GM12864 (cell line): ENCODE measurements at places on chromosomes 1 and 21.
A peak's percentile ranks its signal among the peaks of the same experiment; 100 is the strongest.

DNA sequence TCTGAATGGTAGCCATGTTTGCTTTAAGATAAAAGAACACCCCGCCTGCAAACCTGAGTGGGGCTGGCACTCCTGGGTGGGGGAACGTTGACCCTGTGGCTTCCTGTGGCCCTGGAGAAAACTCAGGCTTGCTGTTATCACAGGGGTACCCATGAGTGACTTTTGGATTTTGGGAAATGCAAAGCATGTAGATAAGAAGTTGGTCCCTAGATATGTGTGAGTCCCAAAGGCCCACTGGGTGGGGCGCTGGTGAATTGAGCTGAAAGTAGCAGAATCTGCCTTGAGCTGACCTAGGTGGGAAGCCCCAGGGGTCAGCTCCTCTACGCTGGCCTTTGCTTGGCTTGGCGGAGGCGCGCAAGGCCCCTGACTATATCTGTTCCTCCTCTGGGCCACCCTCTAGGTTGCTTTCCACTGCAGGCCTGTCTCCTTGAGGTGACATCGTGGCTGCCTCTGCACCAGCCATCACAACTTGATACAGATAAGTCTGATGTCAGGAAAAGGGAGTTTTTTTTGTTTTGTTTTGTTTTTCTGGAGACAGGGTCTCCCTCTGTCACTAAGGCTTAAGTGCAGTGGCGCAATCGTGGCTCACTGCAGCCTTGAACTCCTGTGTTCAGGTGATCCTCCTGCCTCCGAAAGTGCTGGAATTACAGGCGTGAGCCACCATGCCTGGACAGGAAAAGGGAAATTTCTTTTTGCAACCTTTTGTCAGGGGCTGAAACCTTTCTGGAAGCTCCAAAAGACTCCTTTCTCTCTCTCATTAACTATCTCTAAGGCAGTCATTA lies 72.2 kb downstream of the AGPAT3 start:
- no peak for DNase-seq

GRCh38 chr1:172206256-172206655 lies 214.2 kb upstream of the C1orf105 start:
- no peak for DNase-seq

DNA sequence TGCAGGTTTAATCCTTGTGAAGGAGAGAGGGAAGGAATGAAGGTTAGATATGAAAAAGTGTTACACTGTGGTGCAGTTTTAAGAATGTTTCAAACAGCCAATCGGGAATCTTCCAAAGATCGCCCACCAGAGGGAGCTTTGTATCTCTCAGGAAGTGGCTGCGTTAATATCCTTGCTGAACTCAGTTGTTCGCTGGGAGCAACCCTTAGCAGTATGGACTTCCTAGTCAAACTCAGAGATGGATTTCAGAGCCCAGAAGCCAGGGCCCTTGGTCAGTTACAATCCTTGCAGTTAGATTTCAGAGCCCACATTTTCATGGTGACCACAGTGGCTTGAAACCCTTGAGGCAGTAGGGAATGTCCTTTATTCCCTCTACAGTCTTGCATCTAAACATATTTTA lies 136.2 kb downstream of the NTNG1 start:
- DNase-seq = peak; percentile 15

GRCh38 chr1:245542365-245542764 lies 387.6 kb downstream of the KIF26B start:
- DNase-seq = no peak

GRCh38 chr1:150148837-150149270 lies 862 bp upstream of the PLEKHO1 start:
- no peak for DNase-seq

DNA sequence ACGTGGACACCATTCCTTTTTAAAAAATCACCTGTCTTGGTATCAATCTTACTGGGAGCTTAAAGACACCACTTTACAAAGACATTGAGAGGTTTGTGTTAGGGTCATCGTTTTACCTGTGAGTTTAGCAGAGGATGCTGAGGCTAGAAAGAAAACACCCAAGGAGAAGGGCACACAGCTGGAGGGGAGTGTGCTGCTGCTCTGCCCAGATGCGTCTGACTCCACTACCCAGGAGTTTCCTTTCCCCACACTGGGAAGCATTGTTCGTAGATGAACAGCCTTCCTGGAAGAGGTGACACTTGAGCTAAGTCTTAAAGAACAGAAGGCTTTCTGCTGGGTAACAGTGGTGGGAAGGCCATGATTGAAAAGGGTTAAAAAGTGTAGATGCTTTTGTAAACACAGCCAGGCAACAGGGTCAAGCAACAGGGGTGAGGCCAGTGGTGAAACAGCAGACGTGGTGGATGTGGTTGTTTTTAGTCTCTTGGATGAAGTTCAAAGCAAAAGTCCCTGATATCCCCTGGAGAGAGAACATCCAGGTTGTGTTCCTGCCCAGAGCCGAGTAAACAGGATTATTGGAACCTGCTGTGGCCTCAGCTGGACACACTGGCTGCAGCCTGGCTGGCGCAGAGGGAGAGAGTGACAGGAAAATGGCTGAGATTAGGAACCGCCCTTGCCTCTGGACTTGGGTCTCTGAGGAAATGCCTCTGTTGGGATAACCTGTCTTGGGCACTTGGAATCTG lies 198.6 kb upstream of the JUN start:
- no peak for DNase-seq

DNA sequence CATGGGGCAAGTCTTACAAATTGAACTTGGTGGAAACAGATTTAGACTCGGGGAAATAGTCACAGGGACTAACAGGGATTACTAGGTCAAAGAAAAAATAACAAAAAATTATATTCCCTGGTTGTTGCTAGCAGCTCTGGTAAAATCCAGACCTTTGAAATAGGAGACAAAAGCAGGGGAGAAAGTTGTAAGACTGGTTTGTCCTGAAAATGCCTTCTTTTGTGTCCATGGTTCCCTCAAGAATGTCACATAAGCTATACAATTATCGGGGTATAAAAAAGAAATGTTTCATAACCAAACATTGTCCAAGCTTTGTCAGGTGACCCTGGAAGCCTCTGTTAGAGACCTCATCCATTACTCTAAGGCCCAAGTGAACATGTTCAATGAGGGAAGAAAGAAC lies 33.1 kb downstream of the KIAA0319L start:
- DNase-seq = no peak

DNA sequence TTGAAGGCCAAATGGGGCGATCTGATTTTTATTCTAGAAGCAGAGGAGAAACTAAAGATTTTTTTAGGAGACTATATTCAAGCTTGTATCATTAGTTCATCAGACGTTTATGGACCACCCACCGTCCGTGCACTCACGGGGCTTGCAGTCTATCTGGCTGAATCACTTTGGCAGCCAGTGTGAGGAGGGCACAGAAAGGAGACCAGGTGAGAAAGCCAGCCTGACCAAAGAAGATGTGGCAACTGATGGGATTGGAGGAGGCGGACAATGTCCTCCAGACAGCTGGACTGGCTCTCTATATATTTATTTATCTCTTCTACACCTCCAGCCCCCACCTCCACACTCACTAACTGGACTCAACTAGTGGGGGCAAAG lies 822 bp upstream of the ELOVL1 start:
- DNase-seq = no peak

DNA sequence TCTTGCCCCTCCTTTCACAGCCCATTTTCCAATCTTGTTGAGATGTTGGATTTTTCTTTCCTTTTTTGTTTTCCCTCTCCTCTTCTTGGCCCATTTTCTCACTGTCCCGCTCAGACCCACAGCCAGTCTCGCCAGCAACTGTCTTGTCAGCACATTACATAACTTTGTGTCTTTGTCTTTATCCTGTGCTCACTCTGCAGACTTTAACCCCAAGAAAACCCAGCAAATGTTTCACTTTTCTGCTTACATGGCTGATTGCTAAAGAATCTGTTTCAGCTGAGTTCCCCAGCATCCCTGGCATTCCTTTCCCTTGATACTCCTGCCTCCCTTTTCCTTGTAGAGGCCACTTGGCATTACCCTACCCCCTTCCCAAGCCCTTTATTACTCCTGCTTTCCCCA lies 74.6 kb downstream of the ZNF648 start:
- DNase-seq = no peak

DNA sequence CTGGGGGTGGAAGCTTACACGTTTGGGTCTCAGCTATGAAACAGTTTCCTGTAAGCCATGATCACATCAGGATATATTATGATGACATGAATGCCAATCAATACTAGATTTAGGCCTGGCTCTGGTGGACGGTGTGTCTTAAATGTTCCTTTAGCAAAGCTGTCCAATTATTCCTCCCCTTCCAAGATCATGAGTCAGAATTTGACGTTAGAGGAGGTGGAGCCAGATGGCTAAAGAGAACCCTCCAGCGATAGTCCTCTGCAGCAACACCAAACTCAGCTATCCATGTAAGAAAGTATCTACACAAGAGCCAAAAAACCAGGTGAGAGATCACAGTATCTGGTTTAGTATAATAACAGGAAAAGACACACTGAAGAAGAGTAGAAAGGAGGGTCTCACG lies 47.8 kb downstream of the PACC1 start:
- DNase-seq = peak; percentile 12

GRCh38 chr1:169106921-169107602 lies 572 bp downstream of the ATP1B1 start:
- DNase-seq = no peak

DNA sequence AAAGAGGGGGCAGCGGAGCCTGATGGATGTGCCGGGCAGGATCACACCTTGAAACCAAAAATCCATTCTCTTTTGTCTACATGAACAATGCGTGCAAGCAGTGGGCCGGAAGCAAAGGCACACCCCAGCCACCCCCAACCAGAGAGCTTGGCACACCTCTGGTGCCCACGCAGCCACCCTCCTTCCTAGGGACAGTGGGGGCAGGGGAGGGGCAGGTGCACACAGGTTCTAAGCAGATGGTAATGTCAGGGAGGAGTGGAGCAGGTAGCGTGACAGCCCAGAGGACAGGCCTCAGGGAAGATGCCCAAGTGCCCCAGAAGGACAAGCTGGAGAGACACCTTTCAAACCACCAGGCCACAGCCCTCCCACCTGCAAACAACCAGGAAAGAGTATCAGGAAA lies 36.5 kb downstream of the SYF2 start:
- no peak for DNase-seq

DNA sequence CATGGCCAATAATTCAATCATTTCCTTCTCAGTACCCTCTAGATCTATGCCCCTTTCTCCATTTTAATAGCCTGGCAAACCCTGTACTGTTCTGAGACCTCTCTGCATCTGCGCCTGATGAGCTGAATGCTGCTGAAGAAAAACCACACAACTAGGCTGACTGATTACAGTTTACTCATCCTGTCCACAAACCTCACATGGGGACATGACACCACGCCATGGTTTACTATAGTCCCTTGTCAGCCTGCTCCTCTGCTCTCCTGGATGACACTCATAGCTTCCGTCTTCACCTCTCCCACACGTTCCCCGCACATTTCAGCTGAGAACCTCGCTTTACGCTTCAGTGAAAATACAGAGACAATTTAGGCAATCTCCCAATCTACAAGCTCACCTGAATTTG lies 59.7 kb downstream of the DESI2 start:
- DNase-seq = no peak

DNA sequence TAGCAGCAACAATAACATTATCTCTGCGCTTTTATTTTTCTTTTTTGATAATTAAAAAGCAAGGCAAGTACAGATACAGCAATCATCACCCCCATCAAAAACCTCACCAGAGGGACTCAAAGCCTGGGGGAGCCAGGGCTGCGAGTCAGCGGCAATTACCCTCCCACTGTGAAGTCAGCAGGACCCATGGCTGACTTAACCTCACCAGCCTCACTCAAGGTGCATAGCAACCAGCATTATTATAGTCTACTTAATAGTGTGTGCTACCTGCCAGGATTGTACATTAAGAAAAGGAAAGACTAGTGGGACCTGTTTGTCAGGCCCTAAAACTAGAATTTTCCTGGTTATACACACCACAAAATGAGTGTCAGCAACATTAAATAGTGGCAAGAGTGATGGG lies 28.9 kb upstream of the SERBP1 start:
- no peak for DNase-seq

DNA sequence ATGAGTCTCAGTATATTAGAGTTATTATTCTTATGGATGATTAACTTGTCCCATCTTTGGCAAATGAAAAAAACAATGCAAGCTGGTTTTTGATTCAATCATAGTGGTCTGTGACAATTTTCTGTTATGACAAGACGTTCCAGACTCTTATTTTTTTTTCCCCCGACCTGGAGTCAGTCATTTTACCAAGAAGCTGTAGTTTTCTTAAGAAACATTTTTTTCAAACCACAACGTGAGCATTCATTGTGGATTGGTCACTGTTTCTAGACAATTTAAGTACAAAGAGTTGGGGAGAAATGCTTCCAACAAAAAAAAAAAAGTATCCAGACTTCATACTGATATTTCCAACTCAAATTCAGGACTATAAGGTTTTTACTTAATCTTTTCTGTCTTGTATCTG lies 8.0 kb upstream of the ANGPTL3 start:
- DNase-seq = no peak

DNA sequence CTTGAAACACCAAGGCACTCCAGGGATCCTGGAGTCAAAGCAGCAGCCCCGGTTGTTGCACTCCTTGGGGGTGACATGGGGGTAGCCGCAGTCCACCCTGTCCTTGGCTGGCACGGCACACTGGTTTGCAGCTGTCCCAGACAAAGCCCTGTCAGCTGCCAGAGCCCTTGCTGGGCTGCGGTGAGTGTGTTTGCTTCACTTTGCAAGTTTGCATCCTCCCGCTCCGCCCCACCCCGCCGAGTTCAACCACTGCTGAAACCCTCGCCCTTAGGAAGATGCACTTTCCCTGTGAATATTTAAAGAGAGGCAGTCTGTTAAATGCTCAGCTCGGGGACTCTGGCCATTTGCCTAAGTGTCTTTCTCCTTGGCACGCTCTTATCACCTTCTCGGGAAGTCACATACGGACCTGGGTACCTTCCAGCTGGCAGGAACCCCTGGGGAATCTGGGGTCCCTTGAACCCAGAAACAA lies 1.7 kb downstream of the TFF3 start:
- no peak for DNase-seq

DNA sequence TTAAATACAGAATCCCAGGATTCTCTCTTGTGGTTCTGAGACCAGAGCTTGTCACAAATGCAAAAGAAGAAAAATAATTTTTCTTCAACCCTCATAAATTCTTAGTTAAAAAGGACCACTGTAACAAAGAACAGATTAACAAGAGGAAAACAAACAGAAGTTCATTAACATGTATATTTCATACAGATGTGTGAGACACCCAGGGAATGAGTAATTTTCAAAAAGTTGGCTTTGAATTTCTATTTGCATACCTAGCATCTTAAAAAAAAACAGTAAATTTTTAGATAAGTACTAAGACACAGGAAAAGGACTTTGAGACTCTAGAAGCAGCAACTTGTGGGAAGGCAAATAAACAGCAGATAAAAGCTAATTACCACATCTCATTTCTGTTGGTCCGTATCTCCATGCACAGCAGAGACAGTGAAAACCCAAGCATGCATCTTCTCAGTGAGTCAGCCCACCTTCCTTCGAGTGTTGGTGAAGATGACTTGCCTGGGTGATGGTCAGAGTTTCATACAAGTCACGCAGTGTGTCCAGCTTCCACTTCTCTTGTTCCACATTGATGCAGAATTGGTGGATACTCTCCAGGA lies 399.9 kb upstream of the ADAMTS5 start:
- DNase-seq = no peak

GRCh38 chr1:59072583-59072947 lies 224.3 kb upstream of the FGGY start:
- no peak for DNase-seq

- DNase-seq = no peak
These were observed 2.7 kb upstream of the STX12 start for GRCh38 chr1:27770293-27770830.
